ENCODE measurements at places on chromosomes 4 and X.

DNA sequence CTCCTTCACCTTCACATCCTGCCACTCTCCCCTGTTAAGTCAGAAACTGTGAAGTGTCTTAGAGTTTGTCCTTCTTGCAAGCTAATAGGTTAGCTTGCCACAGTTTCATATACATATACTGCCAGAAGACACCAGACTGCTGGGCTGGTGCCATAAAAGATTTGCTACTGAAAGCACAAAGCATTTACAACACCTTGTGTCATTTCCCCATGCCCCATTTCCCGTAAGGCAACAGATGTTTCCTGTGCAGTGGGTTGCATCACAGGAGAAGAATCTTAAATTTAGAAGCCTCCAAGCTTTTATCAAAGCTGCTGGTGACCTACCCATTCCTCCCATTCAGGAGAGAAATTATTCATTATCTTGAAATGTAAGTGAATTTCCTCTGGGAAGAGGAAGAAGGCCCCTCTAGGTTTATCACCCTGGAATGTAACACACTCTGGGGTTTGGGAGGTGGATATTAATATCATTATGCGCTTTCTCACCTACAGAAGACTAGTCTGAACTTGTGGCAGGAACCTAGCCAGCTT lies 34.5 kb upstream of the RAB33B start:
- no peak for DNase-seq

GRCh38 chrX:15564981-15565579 lies 35.7 kb downstream of the ACE2 start:
- peak; percentile 52 for DNase-seq

- DNase-seq, result no peak
Measured at GRCh38 chr4:142278663-142279062, 567.4 kb downstream of the INPP4B start.

DNA sequence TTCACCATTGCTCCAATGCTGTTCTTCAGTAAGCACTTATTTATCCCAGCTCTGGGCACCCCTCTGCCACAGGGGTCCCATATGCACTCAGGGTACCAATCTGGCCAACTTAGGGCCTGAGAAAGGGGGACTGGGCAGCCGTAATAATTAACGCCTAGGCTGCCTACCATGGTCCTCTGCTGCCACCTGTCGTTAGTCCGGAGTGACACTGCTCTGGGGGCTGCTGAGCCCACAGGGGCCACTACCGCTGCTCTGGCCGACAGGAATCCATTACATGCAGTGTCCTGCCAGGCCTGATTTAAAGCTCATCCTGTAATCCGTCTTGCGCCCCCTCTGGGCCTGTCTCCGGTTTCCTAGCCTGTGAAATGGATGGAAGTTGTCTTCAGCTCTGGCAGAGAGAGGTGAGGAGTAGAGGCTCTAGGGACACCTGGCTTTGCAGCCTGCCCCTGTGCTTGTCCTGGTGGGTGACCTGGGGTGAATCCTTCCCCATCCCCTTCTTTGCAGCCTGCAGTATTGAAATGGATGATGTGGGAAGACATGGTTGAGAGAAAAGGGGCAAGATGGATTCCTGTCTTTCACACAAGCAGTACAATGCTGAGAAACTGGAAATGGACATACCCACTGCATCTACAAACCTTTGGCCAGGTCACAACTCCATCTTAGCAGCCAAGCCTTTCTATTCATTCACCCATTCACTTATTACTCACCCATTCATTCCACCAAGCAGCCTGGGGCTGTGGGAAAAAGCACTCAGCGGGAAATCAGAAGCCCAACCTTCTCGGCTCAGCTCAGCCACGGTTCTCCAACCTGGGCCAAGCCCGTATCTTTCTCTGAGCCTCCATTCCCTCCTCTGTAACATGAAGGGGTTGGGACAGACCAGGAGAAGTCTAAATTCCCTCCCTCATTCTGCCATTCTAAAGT lies 116.3 kb upstream of the NALF2 start:
- peak; percentile 68 for DNase-seq

- no peak for DNase-seq
Measured at GRCh38 chr4:83850435-83850834, 314.5 kb downstream of the GPAT3 start.

All from Right ventricle myocardium inferior (tissue), 1 donor.